CD4-positive, alpha-beta memory T cell (primary cell): ENCODE measurements at places on chromosomes 13 and 19.
A peak's percentile ranks its signal among the peaks of the same experiment; 100 is the strongest.

DNA sequence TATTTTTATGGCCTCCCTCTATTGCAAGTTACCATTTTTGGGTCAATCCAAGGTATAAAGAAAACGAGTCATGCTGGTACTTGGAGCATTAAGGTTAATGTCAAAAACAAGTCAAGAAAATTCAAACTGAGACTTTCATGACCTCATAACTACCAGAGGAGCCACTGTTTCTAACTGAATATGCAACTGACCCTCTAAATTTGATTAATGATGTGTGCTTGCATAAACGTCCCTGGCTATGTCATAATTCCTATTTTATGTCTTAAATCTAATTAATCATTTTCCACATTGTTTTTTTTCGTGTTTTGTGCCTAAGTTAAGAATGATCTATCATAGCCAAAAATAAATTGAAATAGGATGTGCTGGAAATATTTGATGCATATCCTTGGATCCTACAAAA, 396.7 kb upstream of the GPC6 start:
- DNase-seq: no peak

DNA sequence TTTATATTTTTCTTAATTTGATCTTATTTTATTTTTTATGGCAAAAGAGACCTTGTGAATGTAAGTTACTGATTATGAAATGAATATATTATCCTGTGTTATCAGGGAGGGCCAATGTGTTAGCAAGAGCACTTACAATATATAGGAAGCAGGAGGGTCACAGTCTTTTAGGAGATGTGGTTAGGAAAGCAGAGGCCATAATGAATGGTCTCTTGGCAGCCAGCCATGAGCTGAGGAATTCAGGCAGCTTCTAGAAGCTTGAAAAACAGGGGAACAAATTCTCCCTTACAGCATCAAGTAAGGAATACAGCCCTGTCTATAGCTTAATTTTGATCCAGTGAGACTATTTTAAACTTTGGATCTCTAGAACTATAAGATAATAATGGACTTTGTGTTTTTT, 2374.6 kb downstream of the PCDH9 start:
- DNase-seq: no peak

GRCh38 chr19:32630338-32630737, 44.6 kb downstream of the ANKRD27 start:
- no peak for DNase-seq

DNA sequence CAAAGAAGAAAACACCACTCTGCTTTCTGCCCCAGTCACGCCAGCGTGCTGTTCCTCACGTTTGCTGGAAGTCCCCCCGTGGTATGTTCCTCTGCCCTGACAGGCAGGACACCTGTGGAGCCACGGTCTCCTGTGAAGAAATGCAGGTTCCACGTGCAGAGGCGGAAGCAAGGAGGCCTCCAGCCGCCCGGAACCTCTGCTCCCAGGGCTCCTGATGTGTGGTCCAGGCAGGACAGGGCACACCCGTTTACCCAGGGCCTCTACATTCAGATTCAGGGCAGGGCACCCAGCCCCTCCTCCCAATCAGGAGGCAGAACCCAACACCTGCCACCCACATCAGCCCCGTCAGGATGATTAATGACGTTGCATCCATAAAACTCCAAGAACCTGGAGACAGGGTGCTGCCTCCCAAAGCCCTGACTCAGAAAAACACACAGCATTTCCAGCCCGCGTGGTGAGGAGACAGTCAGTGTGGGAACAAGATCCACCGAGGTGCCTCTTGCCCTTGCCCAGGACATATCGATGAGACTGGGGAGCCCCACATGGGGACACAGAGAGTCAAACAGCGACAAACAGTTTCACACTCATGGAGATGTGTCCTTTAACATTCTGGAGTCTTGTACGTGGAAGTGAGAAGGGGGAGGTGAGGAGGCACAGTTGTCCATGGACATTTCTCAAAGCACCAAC, 76.2 kb downstream of the COL4A1 start:
- no peak for DNase-seq

GRCh38 chr19:32555786-32556185, 25.2 kb upstream of the PDCD5 start:
- DNase-seq: no peak

GRCh38 chr13:109870696-109871370, 84.5 kb upstream of the IRS2 start:
- DNase-seq: no peak

DNA sequence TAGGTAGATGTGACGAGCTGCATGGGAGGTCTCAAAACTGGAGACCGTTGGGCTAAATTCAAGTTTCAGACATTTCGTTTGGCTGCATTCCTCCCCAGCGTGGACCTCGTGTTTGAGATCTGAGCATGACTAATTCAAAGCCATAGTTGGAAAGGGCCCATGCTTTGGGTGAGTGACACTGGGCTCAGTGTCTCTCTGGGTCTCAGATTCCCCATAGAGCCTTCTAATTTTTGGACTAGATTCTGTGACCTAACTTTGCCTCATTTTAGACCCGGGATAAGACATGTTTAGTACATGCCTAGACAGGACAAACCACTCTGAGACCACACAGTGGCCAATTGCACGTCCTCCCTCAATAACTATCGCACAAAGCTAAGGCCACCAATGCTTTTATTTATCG, 16.6 kb downstream of the CKM start:
- DNase-seq: no peak

DNA sequence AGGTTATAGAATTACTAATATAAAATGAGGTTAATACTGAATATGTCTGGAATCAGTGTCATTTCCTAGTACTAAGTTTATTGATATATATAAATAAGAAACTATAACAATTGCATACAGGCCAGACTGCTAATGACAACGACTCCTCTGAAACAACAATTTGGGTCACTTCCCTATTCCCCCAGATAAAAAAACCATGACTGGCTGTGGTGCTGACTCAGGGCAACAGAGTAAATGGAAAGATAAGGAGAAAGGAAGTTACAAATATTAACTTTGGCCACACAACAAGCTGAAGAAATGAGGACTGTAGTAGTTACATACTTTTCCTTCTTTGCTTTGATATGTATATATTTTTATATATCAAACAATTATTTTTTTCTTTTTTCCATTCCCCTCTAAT, 263.7 kb upstream of the PCDH9 start:
- DNase-seq: no peak

- DNase-seq: no peak
Observed at GRCh38 chr19:44635581-44636438, 7.9 kb upstream of the PVR start.

GRCh38 chr19:48644839-48645619, 958 bp downstream of the CA11 start:
- DNase-seq: peak; percentile 76
